Stimulated activated CD4-positive, alpha-beta T cell treated with anti-CD3 and anti-CD28 coated beads, Interleukin-15, amount 100 ng/mL, for 48 hours (primary cell): ENCODE measurements at places on chromosomes 4 and X.

DNA sequence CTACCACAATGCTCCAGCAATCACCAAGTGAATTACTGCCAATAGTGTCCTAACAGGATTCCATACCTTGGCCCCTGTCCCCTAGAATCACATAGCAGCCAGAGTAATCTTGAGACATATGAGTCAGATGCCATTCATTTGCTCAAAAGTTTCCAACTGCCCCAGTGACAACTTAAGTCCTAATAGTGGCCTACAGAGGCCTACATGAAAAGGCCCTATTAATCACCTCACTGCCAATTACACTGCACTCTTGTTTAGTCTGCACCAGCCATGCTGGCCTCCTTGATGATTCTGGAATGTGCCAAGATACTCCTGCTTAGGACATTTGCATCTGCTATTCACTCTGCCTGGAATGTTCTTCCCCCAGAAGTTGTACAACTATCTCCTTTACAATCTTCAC, 130.7 kb downstream of the NR3C2 start:
- DNase-seq = no peak

DNA sequence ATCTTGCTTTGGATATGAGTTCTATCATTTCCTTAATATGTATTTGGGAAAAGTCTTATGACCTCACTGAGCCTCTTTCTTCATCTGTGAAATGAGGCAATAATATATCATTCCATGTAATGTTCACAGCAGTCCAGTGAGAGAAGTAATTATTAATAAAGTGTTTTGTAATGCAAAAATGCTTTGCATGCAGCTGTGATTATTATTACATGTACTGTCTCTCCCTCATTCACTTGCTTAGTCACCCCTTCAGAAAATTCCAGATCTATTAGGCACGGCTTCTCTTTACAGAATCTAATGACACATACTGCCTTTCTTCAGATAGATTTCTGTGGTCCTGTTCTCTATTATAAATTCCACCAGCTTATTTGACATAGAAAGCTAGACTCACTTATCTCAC, 53.5 kb upstream of the FGF13 start:
- no peak for DNase-seq

GRCh38 chr4:111450867-111451266, 694.4 kb upstream of the FAM241A start:
- DNase-seq = no peak

DNA sequence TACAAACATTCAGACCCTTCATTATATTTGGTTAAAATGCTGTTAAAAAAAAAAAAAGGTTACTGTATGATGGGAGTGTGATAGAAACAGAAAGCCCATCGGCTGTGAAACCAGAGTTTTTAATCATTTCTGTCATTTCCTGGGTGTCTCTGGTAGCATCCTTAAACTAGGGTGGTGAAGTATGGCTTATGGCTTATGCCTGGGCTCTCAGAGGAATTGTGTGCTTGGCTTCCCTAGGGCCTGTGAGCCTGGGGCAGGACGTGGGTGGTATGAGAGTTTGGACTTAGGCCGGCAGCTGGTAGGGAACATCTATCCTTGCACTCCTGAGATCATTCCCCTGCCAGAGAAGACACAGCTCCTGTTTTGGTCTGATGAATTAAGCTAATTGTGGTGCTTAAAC, 52.2 kb downstream of the DCUN1D4 start:
- no peak for DNase-seq

DNA sequence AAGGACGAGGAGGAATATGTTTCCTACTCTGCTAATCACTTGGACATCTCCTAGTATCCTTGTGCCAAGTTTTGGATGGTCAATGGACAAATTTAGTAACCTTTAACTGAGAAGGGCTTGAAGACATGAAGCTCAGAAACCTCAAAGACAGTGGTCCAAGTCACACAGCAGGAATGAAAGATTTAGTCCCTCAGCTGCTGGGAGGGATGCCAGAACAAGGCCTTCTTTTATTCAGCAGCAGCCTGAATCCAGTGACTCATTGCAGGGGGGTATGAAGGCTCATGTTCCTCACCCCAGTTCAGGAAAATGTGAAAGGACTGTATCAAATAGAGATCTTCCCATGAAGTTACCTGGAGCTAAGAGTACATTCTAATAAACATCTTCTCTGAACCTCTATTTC, 214.9 kb upstream of the UGT8 start:
- no peak for DNase-seq

GRCh38 chr4:60812811-60813210, 387.3 kb upstream of the ADGRL3 start:
- no peak for DNase-seq

DNA sequence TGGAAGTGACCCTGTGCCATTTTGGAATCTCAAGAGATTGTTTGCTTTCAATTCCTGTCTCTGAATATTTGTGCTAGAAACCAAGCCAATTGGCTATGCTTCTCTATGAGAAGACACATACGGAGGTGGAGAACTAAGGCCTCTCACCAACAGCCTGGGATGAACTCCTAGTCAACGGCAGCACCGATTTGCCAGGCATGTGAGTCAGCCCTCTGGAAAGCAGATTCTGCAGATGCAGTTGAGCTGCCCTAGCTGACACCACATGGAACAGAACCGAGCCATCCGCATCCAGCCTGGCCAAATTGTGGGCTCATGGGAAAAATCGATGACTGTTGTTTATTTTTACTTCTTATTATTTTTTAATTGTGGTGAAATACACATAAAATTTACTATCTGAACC, 58.2 kb upstream of the WDFY3 start:
- DNase-seq = no peak

GRCh38 chr4:137067735-137068134, 464.6 kb downstream of the PCDH18 start:
- no peak for DNase-seq

DNA sequence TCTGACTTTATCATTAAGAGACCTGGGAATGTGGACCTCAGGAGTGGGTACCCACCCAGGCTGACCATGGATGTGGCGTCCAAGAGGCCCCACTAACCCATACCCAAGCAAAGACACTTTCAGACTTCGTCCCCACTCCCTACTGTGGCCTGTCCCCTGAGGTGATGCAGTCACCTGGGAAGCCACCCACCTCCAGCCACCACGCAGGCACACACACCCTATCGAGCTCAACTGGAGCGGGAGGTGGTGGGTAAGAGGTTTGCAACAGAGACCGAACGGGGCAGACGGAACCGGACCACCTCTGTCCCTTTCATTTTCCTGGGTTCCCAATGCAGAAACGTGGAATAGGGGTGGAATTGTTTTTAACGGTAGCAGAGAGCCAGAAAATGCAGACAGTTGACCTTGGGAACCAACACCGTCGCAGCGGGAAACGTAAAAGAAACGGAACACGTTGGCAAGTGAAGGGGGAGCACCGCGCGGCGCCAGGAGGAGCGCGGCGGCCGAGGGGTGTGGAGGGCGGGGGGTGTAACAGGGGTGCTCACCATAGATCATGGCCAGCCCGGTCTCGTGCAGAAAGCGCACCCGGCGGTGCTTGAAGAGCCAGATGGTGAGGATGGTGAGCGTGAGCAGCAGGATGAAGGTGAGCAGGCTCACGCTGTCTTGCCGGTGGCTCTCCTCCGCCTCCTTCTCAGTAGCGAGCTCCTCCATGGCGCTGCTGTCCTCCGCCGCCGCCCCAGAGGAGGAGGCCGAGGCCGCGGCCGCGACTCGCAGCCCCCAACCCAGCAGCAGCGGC, 559 bp downstream of the SLC9A7 start:
- DNase-seq = no peak

GRCh38 chr4:13103382-13104015, 380.6 kb downstream of the RAB28 start:
- no peak for DNase-seq

DNA sequence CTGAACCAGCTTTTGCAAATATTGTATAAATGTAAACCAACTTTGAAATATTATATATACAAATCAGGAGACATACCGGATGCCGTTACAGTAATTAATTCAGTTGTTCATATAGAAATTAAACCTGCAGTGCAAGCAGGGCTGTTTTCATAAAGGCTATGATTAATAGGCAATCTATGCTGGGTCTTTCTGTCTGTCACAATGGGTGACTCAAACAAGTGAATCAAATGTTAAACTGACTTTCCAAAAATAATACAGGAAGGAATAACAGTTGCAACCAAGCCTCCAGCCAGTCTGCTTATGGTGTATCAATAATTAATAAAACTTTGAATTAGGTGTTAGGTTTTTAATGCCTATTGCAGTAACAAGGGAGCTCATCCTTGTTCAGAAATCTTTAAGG, 43.9 kb downstream of the GABRB1 start:
- no peak for DNase-seq

DNA sequence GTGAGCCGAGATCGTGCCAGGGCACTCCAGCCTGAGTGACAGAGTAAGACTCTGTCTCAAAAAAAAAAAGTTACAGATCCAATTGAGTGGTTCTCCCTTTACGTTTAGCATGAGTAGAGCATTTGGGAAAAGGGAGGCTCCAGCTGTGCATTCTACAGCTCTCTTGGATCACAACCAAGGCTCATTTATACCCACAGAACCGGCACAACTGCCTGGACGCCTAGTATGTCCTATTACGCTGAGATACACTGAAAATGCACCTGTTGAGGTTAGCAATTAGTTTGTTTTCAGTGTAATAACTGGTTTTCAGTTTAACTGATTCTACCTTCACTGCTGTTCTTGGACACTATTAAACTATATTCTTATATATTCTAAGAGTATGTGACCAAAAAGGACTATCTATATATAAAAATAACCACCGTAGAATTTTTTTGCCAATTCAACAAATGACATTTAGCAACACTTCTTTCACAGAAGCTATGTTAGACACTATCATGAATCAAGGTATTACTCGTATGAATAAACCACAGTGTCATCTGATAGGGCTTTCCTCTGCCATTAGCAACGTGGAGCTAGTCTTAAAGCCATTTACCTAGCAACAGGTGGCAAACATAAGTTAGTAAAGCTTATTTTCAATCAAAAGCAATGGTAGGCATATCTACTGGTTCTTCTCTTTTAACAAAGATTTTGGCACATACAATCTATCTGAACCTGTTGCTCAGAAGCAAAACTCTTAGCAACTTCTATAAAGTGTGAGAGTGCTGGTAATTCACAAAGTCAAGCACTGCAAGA, 3.6 kb downstream of the OTUD4 start:
- no peak for DNase-seq

DNA sequence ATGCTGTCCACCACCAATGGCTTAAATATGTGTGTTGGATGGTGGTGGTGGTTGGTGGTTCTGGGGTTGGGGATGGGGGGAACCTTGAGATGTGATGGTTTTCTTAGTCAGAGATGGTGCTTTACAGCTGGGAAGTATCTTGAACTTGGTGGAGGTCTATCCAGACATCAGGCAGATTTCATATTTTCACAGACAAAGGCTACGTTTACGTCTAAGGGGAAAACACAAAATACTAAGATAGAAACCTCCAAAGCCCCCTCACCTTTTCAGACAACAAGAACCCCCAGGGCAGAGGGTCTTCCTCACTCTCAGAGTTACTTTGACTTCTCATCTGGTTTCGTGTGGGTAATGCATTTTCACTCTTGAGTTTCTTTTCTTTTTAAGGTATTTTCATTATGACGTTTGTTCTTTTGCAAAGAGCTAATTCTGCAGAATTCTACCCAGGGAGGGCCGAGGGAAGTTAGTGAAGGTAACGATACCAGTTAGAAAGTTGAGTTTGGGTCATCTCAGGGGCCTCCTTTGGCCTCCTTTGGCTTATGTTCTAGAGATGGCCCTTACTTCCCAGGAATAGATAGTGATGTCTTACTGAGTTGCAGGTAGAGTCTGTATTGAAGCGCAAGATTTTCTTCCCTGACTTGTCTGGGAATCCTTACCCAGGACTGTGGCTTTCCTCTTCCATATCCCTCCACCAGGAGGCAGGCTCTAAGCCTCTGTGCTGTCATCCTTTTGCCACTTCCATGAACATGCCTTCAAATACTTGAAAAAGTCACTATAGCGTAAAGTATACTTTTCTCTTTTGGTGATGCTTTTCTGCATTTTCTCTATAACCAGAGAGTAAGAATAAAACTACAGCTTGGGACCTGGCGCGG, 31.9 kb downstream of the RHOH start:
- DNase-seq = no peak

DNA sequence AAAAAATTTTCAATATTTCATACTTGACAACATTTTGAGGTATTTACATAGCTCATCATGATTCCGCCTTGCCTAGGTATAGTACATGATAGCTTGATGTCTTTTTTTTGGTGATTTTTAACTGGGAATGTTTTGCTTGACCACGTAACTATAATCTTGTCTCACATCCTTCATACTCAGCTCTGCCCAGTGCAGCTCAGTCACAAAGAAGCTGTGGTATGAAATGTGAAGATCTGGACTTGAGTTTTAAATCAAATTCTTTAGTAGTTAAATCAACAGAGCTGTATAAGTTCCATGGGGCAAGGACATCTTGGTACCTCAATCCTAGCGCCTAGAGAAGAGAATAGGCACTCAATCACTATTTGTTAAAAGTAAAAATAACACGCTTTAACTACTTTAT, 276.3 kb upstream of the DKK2 start:
- no peak for DNase-seq

- DNase-seq = no peak
These were observed 580.6 kb downstream of the TRIML1 start for GRCh38 chr4:188719794-188720193.

DNA sequence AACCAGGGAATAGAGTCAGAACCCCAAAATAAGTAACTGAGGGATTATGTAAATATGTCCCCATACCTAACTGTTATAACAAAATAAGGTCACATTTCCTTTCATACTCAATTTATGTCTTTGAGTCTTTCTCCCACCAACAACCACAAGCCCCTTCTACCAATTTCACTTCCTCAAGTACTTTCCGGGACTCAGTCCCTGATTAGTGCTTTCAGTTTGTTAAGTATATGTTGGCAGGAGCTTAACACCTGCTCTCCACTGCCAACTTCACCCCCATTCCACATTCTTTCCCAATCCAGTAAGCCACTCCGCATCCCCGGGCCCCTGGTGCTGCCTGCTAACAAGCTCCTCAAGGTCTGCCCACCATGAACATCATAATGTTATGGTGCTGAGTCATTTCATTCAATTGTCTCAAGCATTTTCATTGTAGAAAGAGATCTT, 71.3 kb upstream of the SPRY1 start:
- DNase-seq = no peak

- DNase-seq = no peak
These were observed 28.5 kb upstream of the SMAD1 start for GRCh38 chr4:145453163-145453520.

DNA sequence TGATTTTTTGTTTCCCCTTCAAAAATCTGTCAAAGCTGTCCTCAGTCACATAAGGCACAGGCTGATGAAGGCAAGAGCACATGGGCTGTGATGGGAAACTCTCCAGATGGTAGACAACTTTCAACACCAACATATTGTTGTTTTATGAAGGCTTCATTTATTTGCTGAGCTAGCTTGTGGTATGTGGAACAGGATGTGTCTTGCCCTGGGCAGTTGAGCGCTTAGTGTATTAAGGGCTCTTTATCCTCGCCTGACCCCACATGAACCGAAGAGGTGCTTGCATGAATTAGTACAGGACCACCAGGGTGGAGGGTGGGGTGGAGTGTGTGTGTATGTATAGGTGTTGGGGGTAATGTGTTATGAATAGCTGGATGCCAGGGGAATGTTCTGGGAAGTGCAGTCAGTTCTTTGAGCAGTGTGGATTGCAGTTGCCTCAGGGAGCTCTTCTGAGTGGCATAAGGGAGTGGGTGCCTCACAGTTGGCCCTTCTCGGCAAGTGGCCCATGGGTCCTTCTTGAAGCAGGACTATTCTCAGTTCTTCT, 103.1 kb downstream of the PHEX start:
- DNase-seq = no peak

GRCh38 chrX:10183760-10184159, 27.0 kb downstream of the CLCN4 start:
- DNase-seq = no peak

- DNase-seq = no peak
These were observed 470.4 kb upstream of the GALNT7 start for GRCh38 chr4:172698256-172698655.
